ENCODE measurements at places on chromosomes 11 and 22. TPM values are rescaled to one million over a fixed set of nuclear protein-coding genes. Genes with fewer than 3 reads are reported as not detected.

DNA sequence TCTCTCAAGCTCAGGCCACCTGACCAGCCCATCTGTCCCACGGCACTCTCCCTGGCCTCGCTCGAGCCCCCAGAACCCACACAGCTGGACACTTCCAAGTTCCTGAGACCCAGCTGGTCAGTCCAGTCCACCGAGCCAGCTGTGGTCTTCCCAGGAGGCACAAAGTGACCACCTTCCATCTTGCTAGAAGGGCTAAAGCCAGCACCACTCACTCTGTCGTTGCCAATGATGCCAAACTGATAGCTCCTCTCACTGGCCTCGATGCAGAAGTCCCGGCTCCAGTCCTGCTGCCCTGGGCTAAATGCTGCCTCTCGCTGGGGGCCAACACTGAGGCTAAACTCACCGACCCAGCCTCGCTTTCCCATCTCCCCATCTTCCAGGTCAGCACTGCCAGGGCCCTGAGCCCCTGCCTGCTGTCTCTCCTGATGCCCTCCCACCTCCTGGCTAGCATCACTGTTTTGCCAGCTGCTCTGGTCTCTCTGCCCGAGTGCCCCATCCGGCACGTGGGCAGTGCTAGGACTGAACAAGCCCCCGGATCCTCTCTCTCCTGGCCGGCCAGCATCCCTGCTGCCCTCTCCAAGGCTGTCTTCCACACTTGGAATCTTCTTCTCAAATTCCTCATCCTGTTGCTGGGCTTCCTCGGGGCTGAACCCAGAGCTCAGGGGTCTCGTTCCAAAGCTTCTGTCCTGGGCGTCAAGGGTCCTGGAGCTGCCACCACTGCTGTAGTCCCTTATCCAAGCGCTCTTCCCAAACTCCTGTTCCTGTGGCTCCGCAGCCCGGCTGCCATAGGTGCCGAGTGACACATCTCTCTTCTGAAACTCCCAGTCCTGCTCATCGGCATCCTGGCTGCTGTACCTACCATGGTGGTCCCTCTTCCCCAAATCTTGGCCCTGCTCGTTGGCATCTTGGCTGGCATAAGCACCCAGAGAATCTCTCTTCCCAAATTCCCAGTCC is 15.4 kb downstream of the TNKS1BP1 start:
- no peaks in the 10 kb centered on the region for H3K36me3 ChIP-seq
- H3K4me1 ChIP-seq, result peaks cover 5% of the 10 kb centered on the region
- no peak overlapping the region for H3K27ac ChIP-seq
- H3K4me3 ChIP-seq, result no peak overlapping the region
- DNase-seq, result no peak

DNA sequence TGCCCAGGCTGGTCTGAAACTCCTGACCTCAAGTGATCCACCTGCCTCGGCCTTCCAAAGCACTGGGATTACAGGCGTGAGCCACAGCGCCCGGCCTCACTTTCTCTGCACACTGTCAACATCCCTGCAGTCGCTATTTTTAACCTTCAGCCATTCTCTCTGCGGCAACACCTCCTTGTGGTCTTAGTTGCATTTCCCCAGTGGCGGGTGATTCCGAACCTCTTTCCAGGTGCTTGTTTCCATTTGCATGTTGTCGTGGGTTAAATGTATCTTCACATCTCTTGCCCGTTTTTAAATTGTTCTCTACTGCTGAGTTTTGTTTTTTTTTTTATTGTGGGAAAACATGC is 2.2 kb upstream of the SCT start:
- no peak overlapping the region for H3K4me3 ChIP-seq
- no peak for DNase-seq
- H3K4me1 ChIP-seq, result no peaks in the 10 kb centered on the region
- H3K27me3 ChIP-seq, result peaks cover 30% of the 10 kb centered on the region
- H3K36me3 ChIP-seq, result no peaks in the 10 kb centered on the region
- H3K27ac ChIP-seq, result no peak overlapping the region

GRCh38 chr11:61529537-61530225 is 21.1 kb downstream of the LRRC10B start:
- DNase-seq, result no peak
- H3K4me1 ChIP-seq, result no peaks in the 10 kb centered on the region
- H3K4me3 ChIP-seq, result no peak overlapping the region
- no peak overlapping the region for H3K27ac ChIP-seq

CAPN5 gene
- total RNA-seq, result 7.4 TPM

Measured in neural progenitor cell (in vitro differentiated cells).